ENCODE measurements at places on chromosomes 5 and 9.

DNA sequence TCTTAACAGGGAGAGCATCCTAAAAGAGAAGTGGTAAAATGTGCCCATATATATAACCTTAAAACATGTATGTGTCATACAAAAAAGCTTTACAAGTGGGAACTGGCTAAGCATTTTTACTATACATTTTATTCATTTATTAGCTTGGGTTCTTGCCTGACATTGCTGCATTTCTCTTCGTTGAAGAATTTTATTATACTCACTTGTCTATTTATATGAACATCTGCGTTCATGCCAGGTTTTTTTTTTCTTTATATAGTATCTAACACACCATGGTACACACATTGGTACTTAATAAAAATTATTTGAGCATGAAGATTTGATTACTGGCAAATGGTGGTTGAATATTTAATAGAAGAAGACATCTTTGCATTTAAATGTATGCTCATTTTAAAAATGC lies 492.3 kb downstream of the SPATA31D1 start:
- DNase-seq = no peak

DNA sequence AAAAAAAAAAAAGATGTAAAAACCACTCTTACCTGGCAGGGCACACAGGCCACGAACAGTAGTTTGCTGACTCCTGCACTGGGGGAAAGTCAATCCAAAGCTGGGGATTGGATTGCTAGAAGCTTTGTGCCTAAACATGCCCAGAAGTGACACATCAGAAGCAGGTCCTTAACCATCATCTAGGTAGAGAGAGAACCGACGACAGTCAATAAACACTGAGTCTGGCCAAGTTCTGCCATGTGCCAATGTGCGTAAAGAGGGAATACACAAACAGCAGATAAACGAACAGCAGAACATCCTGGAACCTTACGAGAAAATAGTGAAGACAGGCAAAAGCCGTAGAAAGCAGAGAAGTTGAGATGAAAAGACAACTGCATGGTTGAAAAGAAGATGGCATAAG lies 14.9 kb downstream of the SFXN1 start:
- no peak for DNase-seq

DNA sequence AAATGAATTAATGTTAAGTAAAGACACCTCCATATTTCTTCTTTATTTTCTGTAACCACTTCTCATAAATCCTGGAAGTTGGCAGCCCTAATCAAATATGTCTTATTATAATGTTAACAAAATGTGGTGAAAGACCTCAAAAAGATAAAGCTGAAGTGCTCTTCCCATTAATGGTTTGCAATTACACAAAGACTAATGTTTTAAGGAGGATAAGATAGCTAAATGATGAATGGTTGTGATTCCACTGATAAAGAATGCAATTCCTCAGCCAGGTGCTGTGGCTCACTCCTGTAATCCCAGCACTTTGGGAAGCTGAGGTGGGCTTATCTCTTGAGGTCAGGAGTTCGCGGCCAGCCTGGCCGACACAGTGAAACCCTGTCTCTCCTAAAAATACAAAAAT lies 125.8 kb upstream of the SNX2 start:
- DNase-seq = no peak

DNA sequence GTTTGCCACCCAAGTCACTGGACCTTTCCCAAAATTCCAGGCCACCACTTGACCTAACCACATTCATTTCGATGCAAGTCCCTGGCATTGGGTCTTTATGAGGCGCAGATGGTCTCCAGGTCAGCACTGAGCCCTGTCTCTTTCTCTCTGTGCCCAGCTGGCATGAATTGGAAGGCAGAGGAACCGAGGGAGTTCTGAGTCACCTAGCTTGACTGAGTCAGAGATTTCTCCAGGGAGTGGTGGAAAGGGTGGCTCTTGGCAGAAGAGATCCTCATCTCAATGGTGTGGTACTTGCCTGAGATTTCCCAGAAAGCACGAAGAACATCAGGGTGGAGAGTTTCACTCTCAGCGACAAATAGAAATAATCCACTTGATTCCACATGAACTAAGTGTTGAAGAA lies 43.8 kb downstream of the WDR36 start:
- DNase-seq = no peak

DNA sequence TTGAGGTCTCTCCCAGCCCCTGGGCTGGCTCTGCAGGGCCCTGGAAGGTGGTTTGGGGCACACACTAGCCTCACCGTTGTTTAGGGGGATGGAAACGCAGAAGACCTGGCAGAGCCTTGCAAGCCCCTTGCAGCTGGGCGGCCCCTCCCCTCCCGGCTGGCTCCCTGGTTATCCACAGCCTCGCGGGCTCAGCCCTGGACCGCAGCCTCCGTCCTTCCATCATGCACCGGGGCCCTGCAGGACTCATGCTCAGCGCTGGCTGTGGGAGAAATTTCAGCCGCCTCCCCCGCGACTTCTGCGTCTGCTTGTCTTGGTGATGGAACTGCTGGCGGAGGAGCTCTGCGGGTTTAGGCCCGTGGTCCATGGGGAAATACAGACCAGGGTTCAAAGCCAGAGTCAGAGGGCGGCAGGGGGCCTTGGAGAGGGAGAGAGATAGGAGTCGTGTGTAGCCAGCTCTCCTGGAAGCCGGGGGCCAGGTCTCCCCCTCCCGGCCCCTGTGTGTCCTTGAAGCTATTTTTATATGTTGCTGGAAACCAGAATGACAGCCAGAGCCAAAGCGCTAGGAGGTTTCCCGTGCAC lies 75.8 kb upstream of the IER5L start:
- DNase-seq = no peak

DNA sequence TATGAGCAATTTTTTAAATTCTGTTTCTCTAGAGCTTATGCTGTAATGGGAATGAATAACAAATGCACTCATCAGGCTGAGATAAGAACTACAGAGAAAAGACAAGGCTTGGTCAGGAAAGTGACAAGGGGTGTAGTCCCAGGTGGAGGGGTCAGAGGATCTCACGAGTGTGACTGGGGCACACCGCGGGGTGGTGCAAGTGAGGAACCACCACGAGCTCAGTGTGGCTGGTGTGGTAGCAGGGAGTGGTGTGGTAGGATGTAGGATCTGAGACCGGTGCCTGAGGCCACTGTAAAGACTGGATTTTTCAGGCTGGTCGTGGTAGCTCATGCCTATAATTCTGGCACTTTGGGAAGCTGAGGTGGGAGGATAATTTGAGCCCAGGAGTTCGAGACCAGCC lies 9.0 kb downstream of the ANXA6 start:
- DNase-seq = no peak

DNA sequence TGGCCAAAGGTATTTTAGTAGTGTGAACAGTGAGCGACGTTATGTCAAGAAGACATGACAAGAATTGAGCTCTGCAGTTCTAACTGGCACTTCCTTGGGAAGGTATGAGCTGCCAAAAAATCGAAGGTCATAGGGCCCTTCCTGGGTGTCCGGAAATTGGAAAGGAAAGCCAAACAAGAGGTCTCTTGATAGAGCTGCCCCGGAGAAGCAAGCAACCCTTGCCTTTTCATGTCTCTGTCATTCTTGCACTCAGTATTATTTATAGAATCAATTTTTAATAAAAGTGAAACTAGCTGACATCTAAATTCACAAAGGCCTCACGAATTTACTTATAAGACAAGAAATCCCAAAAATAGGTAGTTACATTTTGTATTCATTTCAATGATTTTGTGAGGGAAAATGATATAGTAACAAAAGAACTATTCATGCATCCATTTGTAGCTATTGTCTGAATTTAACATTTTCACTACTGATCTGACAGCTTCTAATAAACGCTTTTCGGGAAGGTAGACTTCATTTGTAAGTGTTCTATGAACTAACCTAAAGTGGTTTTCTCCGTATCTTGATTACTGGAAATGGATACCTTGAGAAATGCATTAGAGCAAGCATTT lies 113.8 kb upstream of the VCAN start:
- DNase-seq = no peak

GRCh38 chr9:105313238-105313637 lies 68.8 kb downstream of the SLC44A1 start:
- no peak for DNase-seq

DNA sequence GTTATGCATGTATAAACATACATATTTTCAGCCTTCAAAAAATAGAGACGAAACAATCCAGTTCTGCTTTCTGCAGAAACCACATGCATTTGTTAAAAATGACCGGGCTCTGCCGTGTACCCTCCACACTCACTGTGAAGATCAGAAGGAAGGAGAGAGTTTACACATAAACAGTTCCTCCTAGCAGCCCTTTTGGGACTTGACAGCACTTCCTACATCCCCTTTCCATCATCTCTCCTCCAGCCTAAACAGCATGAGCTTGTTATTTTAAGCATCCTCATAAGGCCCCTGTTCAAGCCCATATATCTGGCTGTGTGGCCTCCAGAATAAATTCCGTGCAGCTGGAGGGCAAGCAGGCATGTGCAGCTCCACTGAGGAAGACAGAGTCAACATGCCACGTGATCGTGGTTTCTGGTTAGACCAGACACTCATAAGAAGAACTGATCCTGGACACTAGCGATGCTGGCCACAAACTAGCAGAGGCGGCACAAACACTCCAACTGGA lies 42.2 kb downstream of the NIPAL4 start:
- DNase-seq = no peak

DNA sequence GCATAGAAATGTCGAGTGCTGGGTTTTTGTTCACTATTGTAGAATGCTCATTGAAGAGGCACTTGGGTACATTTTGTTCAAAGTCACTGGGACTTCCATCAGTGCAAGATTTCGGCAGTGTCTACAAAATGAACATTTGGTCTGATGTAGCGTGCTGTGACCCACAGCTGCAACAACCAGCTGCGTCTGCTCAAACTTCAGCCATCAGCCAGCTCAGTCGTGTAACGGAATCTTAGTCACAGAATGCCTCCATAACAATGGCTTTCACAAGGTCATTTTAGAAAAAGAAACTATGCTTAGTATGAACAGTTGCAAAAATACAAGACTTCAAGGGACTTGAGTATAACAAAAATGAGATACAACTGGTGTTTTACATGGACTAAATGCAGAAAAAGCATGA lies 828.1 kb upstream of the GRAMD2B start:
- DNase-seq = no peak

DNA sequence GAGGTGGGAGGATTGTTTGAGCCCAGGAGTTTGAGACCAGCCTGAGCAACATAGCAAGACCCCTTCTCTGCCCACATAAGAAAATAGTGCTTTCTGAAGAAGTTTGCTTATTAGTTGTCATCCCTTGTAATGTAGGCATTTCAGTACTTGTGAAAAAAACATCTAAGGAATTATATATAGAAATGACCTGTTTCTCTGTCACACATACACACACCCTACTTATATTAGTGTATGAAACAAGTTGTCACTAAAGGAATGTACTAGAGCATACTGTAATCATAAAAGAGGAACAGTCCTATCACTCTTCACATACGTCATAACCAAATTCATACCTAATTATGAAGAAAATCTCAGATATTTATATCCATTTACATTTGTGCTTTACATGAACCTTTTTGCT lies 122.0 kb downstream of the NIPBL start:
- no peak for DNase-seq

DNA sequence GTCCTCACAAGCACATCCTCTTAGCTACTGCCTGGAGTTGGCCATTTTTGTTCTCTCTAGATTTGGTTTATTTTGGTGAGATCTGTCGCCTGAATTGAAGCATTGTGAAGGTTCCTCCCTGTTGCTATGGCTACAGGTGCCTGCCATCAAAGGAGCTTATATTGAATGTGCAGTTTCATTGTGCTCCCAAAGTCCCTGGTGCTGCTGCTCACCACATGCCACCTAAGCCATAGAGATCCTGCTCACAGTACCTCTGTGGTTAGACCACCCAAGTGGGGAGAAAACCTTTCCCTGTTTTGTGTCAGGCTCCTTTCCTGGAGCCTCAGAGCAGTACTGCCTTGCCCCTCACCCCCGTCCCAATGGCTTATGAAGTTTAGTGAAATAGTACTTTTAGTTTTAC lies 383.4 kb downstream of the TMEM38B start:
- DNase-seq = no peak

DNA sequence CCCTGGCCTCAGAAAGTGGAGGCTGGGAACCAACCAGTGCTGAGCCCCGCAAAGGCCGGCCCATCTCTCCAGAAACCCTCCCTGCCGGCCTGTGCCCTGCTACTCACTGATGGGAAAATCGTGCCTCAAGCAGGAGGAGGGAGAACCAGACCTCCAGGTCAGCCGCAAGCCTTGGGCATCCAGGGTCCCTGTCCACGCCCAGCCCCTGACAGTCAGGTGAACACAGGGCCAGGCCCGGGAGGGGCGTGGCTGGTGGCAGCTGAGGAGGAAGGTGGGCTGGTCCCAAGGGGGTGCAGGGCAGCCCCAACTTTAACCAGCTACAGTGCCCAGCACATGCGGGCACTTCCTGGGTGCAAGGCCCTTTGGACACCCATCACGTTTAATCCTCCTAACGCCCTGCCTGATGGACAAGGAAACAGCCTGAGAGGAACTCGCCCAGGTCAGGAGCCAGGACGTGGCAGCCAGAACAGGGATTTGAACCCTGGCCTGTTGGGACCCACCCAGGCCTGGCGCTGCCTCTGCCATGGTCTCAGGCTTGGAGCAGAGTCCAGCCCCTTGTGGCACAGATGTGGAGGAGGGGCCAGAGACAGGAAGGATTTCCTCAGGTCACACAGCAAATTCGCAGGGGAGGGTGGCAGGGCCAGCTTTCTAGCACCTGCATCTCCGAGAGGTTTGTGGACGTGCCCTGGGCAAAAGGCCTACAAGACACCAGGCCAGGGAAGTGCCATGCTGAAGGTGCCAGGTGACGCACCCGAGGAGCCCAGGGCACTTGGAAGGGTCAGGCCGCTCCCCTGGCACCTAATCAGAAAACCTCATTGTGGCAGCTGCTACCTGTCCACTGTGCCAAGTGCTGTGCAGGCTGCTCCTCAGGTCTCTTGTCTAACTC lies 4.5 kb downstream of the RALGDS start:
- no peak for DNase-seq

DNA sequence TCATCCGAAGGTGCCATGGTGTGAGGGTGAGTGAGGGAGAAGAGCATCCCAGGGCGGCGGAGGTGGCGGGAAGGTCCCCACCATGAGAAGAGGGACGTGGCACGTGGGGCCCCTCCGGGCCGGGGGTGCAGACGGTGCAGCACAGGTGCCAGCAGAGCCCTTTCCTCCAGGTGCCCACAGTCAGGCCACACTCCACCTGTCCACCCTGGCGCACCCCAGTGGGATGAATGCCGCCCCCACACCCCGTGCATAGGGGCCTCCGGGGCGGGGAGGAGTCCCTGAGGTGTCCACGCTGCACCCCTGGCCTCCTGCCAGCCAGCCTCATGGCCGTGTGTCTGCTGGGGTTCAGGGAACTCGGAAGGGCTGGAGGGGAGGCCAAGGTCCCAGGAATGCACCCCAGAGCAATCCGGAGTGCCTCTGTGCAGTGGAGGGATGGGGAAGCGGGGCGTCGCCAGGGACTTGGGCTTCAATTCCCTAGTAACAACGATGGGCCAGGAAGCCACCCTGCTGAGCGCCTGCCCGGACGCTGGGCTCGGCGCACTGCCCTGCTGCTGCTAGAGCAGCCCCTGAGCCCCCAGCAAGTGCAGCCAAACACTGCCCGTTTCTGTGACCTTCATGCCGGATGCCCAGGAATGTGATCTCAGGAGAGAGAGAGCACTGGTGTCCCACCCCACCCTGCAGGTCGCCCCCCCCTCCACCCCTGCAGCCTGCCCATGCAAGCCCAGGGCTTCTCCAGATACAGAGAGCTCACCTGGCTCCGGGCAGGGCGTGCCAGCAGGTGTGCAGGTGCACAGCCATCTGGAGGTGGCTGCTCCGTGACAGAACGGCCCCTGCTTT lies 8.8 kb upstream of the NACC2 start:
- DNase-seq = no peak

- peak; percentile 18 for DNase-seq
Measured at GRCh38 chr9:96209407-96210271, 92.3 kb downstream of the HSD17B3 start.
